ENCODE measurements at places on chromosomes 2 and 18.
A peak's percentile ranks its signal among the peaks of the same experiment; 100 is the strongest.

GRCh38 chr2:95076705-95077529 lies 44.7 kb downstream of the MRPS5 start:
- peak; percentile 74 for DNase-seq

DNA sequence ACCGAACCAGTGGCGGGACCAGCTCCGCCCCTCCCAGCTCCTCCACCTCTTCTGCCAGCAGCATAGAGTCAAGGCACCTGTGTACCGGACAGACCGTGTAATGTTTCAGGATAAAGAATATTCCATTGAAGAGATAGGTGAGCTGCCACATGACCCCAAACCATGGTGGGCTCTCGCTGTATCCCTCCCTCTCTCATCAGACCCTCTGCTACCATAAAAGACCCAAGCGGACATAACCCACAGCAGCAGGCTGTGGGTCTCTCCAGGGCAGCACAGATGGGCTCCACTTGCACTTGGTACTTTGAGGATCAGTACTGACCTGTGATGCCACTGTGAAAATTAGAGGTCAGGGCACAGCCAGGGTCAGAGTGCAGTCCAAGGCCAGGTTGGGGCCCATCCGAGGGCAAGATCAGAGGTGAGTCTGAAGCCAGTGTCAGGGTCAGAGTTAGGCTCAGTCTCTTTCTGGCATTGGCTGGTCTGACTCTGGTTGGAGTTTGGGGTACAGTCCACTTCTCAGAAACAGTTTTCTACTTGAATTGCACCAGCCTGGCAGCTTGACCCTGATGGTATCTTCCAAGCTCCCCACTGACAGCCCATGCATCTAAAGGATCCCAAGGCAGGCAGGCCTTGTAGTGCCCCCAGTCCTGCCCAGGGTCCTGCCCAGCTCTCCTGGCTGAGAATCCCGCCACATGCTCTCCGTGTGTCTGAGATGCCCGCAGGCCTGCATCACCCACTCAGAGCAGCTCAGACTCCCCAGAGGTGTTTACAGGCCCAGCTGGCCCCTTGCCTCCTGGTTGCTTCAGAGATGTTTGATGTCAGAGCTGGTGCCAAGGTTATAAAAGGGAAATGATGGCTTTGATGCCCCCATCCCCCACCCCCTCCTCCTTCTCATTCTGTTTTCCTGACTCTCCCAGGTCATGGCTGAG lies 212.1 kb downstream of the DYSF start:
- DNase-seq, result no peak

- DNase-seq, result no peak
Measured at GRCh38 chr2:233996461-233996860, 54.0 kb upstream of the SPP2 start.

GRCh38 chr2:107380912-107381311 lies 445.8 kb upstream of the RGPD4 start:
- DNase-seq, result no peak

GRCh38 chr2:191970867-191971266 lies 124.0 kb upstream of the CAVIN2 start:
- DNase-seq, result no peak

- DNase-seq, result no peak
Measured at GRCh38 chr2:106339609-106340008, 128.6 kb downstream of the RGPD3 start.

DNA sequence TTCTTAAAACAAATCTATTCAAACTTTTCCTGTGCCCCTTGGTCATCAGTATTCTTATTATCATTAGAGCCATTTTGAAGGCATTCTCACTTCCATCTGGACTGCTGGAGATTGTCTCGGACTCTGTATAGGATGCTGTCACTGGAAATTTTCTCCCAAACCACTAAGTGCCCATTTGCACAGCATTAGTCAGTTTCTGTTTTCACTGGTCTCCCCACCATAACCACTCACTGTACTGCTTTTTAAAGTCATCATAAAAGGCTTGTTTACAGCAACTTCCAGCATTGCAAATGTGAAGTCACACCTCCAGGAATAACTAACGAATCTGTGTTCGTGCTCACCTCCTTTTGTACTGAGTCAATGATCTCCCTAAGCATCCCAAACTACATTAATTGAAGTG lies 150.9 kb upstream of the SERTAD2 start:
- DNase-seq, result no peak

DNA sequence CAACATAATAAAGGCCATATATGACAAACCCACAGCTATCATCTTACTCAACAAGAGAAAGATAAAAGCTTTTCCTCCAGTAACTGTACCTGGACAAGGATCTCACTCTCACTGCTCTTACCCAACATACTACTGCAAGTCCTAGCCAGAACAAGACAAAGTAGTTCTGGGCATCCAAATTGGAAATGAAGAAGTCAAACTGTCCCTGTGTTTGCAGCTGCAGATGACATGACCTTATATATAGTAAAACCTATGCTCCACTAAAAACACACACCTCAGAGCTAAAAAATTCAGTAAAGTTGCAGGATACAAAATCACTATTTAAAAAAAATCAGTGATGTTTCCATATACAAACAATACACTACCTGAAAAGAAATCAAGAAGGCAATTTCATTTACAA lies 32.2 kb downstream of the USP34 start:
- DNase-seq, result no peak

GRCh38 chr2:182941919-182942318 lies 75.5 kb upstream of the FRZB start:
- no peak for DNase-seq

- no peak for DNase-seq
Measured at GRCh38 chr2:236972491-236973342, 113.0 kb upstream of the COPS8 start.

DNA sequence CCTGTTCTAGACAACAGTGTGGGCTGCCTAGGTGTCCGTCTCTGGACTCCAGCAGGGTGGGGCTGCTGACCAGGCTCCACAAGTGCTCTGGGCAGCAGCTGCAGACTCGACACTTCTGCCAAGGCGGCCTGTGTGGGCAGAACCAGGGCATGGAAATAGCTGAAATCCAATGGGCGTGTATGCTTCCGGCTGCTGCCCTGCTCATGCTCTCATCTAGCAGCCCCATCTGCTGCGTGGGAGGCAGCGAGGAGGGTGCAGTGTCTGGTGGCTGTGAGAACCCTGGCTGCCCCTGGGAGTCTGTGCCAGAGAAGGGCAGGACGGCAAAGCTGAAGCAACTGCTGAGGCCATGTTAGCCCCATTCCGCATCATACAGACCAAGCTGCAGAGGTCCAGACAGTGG lies 174.9 kb downstream of the SOX11 start:
- no peak for DNase-seq

DNA sequence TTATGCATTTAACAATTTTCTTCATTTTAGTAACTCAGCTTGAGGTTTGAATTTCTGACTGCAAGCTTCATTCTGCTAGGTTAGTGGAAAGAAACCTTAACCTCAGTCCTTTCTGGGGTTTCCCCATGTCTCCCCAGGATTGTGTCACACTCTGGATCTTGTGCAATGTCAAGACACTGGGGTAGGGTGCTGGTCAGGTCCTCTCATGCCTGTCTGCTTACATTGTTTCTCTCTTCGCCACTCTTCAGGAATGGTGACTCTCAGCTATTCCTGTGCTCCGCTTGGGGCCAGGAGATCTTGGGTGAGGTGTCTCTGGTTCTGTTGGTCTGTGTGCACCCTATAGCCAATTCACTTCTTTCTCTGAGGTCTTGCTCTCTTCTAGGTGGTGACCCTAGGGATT lies 23.9 kb downstream of the CTLA4 start:
- DNase-seq, result no peak

DNA sequence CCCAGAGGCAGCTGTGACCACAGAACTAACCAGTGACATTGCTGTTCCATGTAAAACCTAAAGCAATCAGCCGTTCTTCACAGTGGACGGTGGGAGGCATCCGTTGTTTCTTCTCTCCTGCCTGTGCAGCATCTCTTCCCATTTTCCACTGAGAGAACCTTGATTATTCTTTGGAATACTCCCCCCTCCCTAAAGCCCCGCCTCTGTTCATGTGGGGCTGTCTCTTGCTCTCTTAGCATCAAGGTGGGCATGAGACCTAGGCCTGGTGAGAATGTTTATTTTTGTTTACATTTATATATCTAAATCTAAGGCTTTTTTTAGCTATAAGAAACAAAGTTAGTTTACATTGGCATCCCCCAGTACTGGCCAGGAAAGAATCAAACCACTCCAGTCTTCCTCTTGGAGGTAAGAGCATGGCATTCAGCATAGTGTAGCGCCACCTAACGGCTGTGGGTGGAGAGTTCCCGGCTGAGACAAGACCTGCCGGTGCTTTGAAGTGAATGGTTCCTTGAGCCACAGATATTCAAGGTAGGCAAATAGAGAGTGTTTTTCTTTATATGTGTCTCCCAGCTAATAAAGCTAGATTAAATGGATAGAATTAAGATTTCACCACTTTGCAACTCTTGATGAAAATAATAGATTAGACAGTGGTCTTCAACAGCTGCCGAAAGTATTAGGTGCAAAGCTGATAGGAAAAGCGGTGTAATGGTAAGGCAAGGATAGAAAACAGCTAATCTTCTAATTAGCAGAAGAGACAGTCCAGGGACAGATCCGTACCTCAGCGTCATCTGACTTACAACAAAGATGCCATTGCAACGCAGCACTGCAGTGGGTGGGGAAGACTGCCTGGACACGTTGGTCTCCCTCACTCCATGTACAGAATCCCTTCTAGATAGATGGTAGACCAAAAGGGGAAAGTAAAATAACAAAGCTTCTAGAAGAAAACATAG lies 219.6 kb upstream of the RAB12 start:
- peak; percentile 57 for DNase-seq

DNA sequence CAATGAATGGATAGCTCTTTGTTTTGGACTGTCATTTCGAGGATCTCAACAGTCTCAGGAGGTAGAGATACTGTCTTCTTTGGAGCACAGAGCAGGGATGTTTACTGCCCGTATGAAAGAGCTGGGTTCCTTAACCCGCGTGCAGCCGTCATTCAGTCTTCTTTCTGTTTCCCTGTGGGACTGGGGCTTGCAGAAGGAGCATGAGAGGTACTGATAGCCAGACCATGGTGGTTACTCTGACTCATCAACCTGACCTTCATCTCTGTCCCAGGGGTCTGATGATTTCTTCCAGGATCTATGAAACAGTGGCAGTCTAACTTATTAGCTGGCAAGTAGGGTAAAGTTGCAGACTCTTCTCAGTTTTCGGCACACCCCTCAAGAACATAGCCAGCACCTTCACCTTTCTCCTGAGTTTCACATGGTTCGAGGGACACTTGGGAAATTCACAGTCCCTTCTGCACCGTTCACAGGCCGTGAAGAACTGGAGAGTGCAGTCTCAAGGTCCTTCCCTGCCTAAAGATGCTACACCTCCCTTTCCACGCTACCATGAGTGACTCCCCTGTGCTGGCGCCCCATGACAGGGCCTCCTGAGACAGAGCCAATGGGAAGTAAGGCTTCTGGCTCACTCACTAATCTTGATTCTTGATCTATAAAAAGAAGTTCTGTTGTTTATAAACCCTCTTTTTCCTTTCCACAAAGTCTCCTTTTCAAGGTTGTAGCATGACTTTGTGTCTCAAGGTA lies 226.2 kb downstream of the MC4R start:
- DNase-seq, result no peak

- no peak for DNase-seq
Measured at GRCh38 chr2:74206180-74206688, 7.8 kb downstream of the MTHFD2 start.

DNA sequence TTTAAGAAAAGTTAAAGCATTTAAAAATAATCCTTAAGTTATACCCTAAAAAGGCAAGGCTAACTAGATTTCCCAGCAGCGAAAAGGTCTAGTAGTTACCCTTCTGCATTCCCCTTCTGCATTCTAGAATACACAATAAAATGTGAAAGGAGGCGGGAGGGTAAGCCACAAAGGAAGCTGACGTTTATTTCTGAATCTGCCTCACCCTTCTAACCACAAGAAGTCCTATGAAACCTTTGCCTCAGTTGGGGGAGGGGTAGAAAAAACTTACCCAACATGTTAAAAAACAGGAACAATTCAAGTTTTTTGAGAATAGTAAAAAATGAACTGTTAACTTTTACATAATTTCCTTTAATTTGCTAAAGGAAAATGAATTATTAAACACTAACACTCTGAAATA lies 11.3 kb downstream of the STK17B start:
- no peak for DNase-seq

DNA sequence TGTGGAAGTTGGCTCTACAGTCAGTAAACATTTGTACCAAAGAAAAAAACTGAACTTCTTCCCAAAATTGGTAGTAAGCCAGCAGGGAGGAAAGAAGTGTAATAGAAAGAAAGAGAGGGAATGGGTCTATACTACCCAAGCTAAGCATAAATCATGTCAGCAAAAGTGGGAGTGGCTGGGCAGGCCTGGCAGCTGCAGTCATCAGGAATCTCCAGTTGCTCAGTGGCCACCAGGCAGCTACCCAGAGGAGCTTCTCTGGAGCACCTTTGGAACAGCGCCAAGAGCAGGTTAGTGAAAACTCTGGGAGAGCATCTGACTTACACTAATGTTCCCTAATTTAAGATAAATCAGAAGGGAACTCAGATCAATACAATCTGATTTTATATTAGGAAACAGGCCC lies 14.3 kb downstream of the FRZB start:
- no peak for DNase-seq

- DNase-seq, result no peak
Measured at GRCh38 chr2:187294043-187294442, 154.0 kb downstream of the CALCRL start.

GRCh38 chr2:161995553-161996016 lies 78.4 kb downstream of the DPP4 start:
- DNase-seq, result no peak

DNA sequence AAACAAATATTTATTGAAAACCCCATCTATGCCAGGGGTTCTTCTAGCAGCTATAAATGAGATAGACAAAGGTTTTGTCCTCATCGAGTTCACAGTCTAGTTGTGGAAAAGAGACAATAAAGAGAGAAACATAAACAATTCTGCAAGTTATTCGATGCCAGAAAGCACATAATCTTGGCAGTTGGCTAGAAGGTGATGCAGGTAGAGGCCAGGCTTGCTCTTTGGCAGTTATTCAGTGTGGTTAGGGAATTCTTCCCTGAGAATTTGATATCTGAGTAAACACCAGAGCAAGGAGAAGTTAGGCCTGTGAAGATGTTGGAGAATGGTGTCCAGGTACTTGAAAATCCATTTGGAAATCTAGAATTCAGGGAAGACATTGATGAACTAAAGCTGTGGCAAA lies 547.4 kb downstream of the SLC4A3 start:
- no peak for DNase-seq

DNA sequence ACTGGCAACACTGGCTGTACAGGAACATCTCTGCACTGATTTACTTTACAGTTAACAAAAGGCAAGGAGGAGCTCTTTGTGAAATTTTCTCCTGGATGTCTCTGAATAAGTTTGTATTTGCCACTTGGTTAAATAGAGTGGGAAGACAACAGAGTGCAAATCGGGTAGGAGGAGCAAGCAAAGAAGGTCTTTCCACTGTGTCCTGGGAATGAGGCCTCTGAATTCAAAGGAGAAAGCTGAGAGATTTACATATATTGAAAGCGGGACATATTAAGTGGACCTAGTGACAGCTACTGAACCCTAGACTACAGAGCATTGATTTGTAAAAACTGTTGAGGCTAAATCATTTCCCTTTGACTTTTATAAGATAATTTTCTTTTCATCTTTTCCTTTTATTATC lies 117.4 kb upstream of the CHRNA1 start:
- no peak for DNase-seq

Measured in 8988T (cell line).